Stimulated activated CD8-positive, alpha-beta memory T cell treated with anti-CD3 and anti-CD28 coated beads, Interleukin-7, amount 100 ng/mL, for 4 hours (primary cell): ENCODE measurements at places on chromosomes 2 and 18.
A peak's percentile ranks its signal among the peaks of the same experiment; 100 is the strongest.

- no peak for DNase-seq
Measured at GRCh38 chr2:61926531-61927477, 21.3 kb downstream of the COMMD1 start.

- DNase-seq = no peak
Measured at GRCh38 chr2:155930312-155930711, 402.2 kb downstream of the NR4A2 start.

DNA sequence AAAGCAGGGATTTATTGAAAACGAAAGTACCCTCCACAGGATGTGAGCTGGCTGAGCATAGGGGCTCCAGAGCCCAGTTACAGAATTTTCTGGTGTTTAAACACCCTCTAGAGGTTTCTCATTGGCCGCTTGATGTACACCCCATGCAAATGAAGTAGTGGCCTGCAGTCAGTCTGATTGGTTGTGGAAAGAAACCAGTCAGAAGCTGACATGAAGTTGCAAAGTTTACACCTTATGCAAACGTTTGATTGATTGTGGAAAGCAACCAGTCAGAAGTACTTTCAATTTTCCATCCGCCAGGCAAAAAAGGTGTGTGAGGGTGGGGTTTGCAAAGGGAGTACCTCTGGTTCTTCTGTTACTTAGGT, 62.3 kb downstream of the VWA3B start:
- DNase-seq = no peak

DNA sequence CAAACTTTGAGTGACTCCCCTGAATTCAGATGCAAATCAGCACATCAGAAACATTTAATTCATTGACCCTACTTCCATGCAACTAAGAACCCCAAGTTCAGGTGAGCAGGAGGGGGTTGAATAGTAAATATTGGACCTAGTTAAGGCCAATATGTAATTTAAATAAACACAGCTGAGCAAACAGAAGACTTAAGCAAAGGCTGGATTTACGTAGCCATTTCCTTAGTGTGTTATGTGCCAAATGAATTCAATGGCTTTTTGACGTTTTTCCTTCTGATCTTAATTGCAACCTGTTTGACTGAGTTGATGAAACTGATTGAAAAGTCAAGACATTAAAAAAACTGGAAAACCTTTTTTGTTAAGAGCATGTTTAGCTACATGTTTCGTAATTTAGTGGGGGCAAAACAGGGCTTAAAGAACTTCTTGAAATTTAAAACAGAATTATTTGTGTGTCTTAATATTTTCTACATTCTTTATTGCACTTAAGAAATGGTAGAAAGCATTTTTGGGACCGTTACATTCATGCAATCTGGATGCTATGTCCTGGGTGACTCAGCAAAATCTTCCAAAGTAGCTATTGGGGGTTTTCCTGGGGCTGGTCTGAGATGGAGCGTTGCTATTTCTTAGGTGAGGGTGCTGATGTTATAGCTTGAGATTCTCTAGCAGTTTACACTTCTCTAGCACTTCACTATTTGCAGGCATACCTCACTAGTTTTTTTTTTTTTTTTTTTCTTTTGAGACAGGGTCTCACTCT, 25.5 kb upstream of the KCNE4 start:
- no peak for DNase-seq

- peak; percentile 14 for DNase-seq
Measured at GRCh38 chr2:232444409-232445148, 11.4 kb upstream of the ALPI start.

DNA sequence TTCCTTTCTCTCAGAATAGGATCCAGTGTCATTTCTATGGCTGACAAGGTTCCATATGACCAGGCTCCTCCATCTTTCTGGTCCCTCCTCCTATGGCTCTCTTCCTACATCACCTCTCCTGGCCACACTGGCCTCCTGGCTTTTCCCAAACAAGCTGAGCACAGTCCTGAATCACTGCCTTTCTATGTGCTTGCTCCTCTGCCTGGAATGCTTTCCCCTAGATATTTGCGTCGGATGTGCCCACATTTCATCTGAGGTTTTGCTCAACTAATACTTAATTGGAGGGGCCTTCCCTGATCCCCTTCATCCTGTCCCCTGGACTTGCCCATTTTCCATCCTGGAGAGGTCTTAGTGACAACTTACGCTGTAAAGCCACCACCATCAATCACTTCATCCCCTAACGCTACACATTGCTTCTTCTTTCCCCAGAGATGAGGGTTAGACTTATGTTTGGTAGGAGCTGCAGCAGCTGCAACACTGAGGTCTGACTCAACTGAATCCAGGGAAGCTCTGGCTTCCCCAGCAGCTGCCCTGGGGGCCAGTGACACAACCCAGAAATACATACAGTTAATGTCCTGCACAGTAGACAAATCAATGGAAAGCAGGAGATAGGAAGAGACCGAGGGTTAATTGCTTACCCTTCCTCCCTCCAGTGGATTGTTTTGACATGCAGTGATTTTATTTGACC, 42.9 kb downstream of the QPCT start:
- DNase-seq = no peak

DNA sequence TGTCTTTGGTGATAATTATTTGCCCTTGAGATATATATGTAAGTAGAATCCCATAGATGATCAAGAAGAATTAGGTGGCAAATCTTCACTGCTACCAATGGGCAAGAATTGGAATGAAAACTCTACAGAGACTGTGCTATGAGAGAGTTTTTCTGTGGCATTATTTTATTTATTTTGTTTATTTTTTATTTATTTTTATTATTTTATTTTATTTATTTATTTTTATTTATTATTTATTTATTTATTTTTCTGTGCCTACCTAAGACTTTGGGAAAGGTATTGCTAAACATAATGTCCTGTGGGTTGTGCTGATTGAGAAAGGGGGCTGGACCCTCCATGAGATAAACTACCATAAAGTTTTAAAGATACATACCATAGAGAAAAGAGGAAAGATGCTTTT, 16.6 kb upstream of the NR4A2 start:
- DNase-seq = no peak

DNA sequence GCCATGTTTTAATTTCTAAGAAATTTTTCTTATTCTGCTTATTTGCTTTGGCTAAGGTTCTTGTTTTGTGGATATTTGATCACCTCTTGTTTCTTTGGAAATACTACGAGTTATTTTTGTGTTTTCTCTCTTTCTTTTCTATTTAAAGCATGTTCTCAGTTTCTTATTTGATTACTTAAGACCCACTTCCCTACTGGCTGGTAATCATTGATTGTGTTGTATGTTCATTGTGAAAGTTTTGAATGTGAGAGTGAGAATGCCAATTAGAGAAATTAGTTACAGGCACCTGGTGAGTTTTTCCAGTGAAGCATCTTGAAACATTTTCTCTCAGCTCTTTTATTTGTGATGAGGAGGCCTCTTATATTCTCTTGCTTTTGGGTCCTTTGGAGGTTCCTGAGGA, 226.7 kb upstream of the MC4R start:
- no peak for DNase-seq
